Astrocyte (in vitro differentiated cells and primary cell): ENCODE measurements at places on chromosomes 1 and 21. TPM values are rescaled to one million over a fixed set of nuclear protein-coding genes. Genes with fewer than 3 reads are reported as not detected.

The C1QTNF12 gene
- total RNA-seq: 3.9 and 4.7 TPM in 2 replicates

- no peaks in the 10 kb centered on the region for H3K36me3 ChIP-seq
- no peak overlapping the region for H3K27ac ChIP-seq
- no peaks in the 10 kb centered on the region for H3K27me3 ChIP-seq
Measured at GRCh38 chr1:186577216-186577615, 103.0 kb downstream of the PTGS2 start.

DNA sequence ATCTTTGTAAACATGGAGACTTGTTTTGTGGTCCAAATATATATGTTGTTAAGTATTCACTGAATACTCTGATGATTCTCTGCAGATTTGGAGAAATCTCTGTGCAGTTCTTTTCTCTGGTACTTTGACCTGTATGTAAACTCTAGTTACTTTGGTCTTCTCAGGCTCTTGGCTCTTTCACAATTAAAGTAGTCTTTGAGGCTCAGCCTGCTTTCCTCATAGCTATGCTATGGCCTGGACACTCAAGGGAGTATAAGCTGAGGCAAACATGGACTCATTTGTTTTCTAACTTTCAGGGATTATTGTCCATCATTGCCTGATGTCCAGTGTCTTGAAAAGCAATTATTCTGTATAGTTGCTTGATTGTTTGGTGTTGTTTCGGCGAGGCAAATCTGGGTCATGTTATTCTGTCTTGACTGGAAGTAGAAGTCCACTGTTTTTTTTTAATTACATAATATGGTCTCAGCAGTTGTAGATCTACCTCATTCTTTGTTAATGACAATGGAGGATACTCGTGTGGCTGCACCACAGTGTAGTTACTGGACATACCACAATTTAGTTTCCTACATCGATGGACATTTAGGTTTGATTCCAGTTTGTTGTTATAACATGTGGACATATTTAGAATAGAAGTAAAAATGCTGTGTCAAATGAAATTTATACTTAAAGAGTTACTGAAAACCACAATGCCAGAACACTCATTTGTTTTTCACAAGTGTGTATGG lies 9.2 kb downstream of the PTBP2 start:
- no peak for DNase-seq
- peaks cover 15% of the 10 kb centered on the region for H3K36me3 ChIP-seq
- no peak overlapping the region for H3K27ac ChIP-seq
- no peak overlapping the region for H3K4me3 ChIP-seq
- H3K27me3 ChIP-seq: no peaks in the 10 kb centered on the region
- H3K4me1 ChIP-seq: no peaks in the 10 kb centered on the region

DNA sequence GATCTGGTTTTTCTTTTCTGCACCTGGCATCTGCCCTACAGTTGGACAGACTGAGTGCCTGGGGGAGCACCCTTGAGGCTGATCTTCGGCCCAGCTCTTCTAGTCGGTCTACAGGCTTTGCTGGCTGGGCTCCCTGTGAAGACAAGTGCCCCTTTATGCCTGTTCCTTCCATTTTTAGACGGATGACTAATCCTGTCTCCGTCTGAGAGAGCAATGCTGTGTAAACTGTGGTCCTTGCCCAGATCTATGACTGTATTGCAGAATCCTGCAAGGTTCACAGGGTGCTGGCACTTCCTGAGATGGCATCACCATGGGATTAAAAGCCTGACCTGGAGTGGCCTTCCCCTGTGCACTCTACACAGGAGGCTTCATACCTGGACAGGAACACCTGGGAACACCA lies 47.6 kb upstream of the SAMD13 start:
- no peak overlapping the region for H3K4me3 ChIP-seq
- H3K36me3 ChIP-seq: no peaks in the 10 kb centered on the region
- peak overlapping the region; percentile 91 for H3K27ac ChIP-seq
- peak; percentile 97 for DNase-seq
- H3K4me1 ChIP-seq: peaks cover 27% of the 10 kb centered on the region

DNA sequence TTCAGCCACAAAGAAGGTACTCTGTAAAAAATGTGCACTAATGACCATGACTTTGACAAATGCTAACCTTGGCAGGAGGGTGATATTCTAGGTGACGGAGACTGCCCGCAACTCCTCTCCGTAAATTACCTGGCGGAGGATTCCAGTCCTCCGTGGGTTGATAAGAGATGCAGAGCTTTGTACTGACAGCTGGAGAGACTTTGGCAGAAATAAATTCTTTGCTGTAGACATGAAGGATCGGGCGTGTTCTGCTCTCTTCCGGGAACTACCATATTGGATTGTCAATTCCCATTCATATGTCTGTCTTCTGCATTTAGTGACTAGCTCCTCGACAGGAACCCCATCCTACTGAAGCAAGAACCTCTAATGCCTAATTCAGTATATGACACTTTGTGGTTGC lies 158.3 kb upstream of the KAZN start:
- no peaks in the 10 kb centered on the region for H3K27me3 ChIP-seq
- H3K36me3 ChIP-seq: no peaks in the 10 kb centered on the region
- no peak overlapping the region for H3K27ac ChIP-seq

DNA sequence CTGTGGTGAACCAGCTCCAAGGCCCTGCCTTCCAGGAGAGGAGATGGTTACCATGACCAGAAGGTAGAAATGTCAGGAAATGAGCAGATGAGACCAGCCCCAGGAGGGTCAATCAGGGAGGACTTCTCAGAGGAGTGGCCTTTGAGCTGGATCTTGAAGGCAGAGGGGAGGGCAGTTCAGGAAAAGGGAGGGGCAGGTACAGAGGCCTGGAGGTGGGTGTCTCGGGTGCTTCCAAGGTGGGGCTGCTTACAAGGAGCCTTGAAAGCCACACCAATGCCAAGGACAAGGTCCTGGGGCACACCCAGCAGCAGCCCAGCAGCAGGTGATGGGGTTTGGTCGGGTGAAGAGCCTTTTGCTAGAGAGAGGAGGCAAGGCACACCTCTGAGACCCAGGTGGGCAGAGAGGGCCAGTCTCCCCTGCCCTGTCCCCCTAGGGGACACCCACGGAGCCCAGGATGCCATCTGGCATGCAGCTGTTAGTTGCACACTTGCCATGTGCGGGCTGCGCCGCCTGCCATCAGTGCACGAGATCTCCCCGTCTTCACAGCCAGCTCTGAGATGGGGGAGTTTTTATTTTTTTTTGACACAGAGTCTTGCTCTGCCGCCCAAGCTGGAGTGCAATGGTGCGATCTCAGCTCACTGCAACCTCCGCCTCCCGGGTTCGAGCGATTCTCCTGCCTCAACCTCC lies 18.5 kb downstream of the SLC66A1 start:
- no peak overlapping the region for H3K4me3 ChIP-seq
- H3K27me3 ChIP-seq: no peaks in the 10 kb centered on the region
- DNase-seq: no peak
- H3K27ac ChIP-seq: no peak overlapping the region
